ENCODE measurements at places on chromosomes 12 and 14. TPM values are rescaled to one million over a fixed set of nuclear protein-coding genes. Genes with fewer than 3 reads are reported as not detected.

NOVA1 gene
- 10.2 TPM for total RNA-seq

DNA sequence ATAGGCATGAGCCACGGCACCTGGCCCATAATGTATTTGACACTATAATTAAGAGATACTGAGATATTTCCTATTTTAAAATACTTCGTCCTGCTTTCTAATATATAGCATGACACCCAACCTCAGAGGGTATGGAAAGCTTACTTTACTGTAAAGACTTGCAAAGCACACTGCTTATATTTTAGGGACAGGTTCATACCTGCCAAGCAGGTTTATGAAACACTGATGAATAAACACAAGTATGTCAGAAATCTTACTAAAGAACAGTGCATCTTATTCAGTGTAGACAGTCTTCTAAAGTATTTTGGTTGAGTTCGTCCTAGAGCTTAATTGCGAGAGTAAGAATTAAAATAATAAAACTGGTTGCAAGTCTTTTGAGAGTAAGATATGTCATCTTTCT lies 65.4 kb downstream of the PPFIBP1 start:
- no peaks in the 10 kb centered on the region for H3K36me3 ChIP-seq
- DNase-seq: no peak
- no peak overlapping the region for H3K27ac ChIP-seq
- H3K4me3 ChIP-seq: no peak overlapping the region

GRCh38 chr12:103386451-103386850 lies 109.3 kb downstream of the C12orf42 start:
- no peaks in the 10 kb centered on the region for H3K4me1 ChIP-seq
- no peak for DNase-seq
- no peak overlapping the region for H3K27ac ChIP-seq
- H3K27me3 ChIP-seq: no peaks in the 10 kb centered on the region
- H3K36me3 ChIP-seq: no peaks in the 10 kb centered on the region
- H3K4me3 ChIP-seq: no peak overlapping the region

DNA sequence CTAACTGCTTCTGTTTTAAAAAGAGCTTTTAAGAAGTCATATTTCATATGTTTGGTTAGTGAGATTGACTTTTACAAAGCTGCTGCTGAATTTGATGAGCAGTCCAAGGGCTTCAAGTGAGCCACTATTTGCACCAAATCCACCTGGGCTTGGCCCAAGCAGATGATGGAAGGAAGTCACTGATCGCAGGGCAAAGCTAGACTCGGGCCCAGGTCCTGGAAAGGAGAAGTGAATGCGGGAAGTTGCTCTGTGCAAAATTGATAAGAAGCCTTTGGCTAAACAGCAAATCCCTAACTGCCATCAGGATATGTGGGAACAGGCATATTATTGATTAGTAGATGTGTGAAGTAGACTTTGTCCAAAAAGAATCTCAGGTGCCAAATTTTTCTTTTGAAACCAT lies 30.5 kb downstream of the PLXNC1 start:
- no peaks in the 10 kb centered on the region for H3K36me3 ChIP-seq
- H3K4me1 ChIP-seq: no peaks in the 10 kb centered on the region
- H3K27me3 ChIP-seq: no peaks in the 10 kb centered on the region
- H3K27ac ChIP-seq: no peak overlapping the region

- no peak overlapping the region for H3K4me3 ChIP-seq
- no peaks in the 10 kb centered on the region for H3K36me3 ChIP-seq
- H3K4me1 ChIP-seq: no peaks in the 10 kb centered on the region
- no peaks in the 10 kb centered on the region for H3K27me3 ChIP-seq
These were observed 6.9 kb upstream of the NTS start for GRCh38 chr12:85866986-85867776.

DNA sequence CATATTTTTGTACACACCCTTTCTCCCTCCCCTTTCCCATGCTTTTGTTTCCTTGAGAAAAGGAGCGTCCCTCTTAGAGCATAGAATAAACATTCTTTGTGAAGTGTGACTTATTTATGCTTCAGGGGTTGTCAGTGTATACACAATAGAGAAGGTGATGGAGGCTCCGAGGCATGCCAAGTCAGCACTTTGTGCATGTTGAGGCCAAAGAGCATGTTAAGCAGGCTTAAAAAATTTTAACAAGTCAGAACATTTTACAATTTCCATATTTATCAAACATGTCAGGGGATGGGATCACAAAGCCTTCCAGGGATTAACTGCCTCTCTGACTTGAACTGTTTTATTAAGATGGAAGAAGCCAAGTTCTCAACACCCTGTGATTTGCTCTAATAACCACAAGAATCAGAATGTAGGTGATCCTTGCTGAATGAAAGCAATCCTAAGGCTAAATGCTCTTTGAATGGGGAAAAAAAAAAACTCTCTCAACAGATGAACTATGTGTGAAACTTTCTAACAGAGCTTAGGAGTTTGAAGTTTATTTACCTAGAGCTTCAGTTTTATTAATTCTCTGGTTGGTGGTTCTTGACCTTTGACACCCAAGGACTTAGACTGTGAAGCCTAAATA lies 223.1 kb downstream of the RAD51B start:
- H3K27me3 ChIP-seq: no peaks in the 10 kb centered on the region
- peaks cover 35% of the 10 kb centered on the region for H3K4me1 ChIP-seq
- H3K36me3 ChIP-seq: no peaks in the 10 kb centered on the region
- no peak for DNase-seq
- H3K4me3 ChIP-seq: no peak overlapping the region
- H3K27ac ChIP-seq: no peak overlapping the region

LRRC43 gene
- total RNA-seq: not detected

DNA sequence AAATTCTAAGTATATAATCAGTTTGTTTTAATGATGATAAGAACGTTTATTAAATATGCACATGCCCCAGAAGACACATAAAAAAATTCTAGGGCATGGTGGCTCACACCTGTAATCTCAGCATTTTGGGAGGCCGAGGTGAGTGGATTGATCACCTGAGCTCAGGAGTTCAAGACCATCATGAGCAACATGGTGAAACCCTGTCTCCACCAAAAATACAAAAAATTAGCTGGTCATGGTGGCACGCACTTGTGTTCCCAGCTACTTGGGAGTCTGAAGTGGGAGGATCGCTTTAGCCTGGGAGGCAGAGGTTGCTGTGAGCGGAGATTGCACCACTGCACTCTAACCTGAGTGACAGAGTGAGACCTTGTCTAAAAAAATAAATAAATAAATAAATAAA lies 4.0 kb downstream of the CD69 start:
- DNase-seq: no peak
- no peak overlapping the region for H3K27ac ChIP-seq
- no peaks in the 10 kb centered on the region for H3K4me1 ChIP-seq

DNA sequence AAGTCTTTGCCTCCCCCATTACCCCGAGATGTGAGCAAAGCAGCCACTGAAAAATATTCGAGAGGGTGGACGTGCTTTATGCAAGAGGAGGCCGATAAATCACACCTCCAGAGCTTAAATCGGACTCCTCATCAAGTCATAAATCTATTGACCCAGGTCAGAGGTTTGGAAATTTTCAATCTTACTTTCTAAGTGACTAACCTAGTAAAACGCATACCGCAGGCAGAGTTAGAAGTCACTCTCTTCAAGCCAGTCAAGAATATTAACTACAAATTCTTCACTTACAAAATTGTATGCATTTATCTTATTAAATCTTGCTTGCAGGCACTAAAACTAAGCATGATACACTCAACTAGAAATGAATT lies 34.9 kb downstream of the GPHB5 start:
- no peak overlapping the region for H3K27ac ChIP-seq
- no peak for DNase-seq
- H3K4me1 ChIP-seq: no peaks in the 10 kb centered on the region
- H3K27me3 ChIP-seq: no peaks in the 10 kb centered on the region

NKX2-1 gene
- total RNA-seq: not detected

GRCh38 chr14:29684926-29685325 lies 242.7 kb downstream of the PRKD1 start:
- no peak for DNase-seq
- no peaks in the 10 kb centered on the region for H3K36me3 ChIP-seq
- no peak overlapping the region for H3K27ac ChIP-seq
- no peaks in the 10 kb centered on the region for H3K27me3 ChIP-seq

Data from gastrocnemius medialis (tissue), 4 donors.